Activated CD8-positive, alpha-beta memory T cell treated with anti-CD3 and anti-CD28 coated beads, Interleukin-2, amount 50 U/mL, for 4 hours (primary cell): ENCODE measurements at places on chromosomes 6 and 20.

DNA sequence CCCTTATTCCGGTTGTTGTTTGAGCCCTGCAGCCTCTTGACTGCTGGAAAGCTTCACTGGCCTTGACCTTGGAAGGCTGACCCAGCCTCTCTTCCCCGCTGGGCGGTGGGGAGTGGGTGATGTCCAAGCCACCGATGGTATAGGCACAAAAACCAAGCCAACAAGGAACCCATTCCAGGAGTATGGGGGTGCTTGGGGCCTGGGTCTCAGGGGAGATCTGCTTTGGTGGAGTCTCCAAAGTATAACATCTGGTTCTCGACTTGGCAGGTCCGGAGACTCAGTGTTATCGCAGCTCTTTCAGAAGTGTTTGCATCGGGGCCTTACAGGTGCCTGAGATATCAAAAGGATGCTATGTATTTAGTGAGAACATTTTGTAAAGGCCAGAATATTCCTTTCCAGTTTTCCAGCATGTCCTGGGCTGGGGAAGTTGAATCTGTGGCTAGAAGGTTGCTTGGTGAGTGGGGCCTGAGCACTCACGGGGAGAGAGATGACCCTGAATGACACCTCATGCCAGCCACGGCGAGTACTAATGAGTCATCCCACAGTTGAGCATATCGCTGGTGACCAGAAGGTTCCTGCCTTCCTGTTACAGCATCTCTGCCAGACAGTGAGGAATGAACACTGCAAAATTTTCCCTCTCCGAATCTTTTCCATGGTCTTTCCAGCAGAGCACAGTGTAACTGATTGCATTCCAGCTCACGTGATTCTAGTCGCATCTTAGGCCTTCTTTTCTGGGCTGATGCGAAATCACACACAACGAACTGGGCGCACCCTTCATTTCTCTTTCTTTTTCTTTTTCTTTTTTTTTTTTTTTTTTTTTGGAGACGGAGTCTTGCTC, 133.9 kb downstream of the ZDHHC14 start:
- DNase-seq: no peak

DNA sequence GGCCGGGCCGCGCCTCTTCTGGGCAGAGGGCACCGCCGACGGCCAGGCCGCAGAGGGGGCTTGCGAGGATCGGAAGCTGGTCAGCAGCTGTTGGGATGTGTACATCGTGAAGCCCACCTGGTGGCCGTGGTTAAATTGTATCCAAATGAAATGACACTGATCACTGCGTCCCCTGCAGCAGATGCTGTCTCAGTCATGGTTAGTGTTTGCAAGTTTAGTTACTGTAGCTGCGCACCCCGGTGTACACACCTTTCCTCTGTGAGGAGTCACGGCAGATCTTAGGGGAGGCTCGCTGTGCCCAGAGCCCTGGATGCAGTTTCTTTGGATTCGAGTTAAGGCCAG, 653 bp downstream of the NAA20 start:
- DNase-seq: peak; percentile 17

GRCh38 chr6:136411453-136412354, 122.1 kb upstream of the BCLAF1 start:
- no peak for DNase-seq

DNA sequence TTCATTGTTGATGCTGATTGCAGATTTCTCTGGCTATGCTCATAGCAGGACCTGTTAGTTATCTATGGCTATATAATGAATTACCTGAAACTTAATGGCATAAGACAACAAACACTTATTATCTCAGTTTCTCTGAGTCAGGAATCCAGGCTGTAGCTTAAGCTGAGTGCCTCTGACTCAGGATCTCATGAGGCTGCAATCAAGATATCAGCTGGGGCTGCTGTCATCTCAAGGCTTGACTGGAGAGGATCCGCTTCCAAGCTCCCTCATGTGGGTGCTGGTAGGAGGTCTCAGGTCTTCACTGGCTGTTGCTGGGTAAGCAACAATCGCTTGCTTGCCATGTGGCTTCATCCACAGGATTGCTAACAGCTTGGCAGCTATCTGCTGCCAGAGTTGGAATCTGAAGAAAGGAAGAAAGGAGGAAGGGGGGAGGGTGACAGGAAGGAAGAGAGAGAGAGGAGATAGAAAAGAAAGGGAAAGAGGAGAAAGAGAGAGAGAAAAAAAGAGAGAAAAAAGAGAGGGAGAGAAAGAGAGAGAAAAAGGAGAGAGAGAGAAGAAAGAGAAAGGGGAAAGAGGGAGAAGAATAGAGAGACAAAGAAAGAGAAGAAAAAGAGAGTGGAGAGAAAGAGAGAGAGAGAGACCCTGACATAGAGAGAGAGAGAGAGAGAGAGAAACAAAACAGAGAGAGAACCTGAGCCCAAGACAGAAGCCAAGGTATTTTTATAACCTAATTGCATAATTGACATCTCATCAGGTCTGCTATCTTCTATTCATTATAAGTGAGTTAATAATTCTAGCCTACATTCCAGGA, 579.0 kb upstream of the BTBD3 start:
- DNase-seq: no peak

DNA sequence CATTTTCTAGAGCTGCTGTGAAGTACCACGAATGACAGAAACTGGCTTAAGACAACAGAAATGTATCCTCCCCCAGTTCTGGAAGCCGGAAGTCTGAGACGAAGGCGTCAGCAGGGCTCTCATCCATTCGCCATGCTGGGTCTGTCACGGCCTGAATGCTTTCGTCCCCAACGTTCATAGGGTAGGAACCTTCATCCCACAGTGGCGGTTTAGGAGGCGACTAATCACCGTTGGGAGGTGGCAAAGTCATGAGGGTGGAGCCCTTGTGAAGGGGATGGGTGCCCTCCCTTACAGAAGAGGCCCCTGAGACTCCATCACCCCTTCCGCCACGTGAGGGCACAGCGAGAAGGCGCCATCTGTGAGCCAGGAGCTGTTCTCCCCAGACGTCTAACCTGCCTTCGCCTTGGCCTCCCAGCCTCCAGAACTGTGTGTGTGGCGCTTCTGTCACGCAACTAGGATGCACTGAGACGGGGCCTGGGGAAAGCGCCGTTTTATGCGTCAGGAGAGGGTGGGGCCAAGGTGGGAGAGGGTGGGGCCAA, 250.3 kb downstream of the TTLL2 start:
- no peak for DNase-seq

GRCh38 chr6:149904661-149905370, 6.9 kb upstream of the RAET1E start:
- DNase-seq: no peak

GRCh38 chr6:102390541-102390940, 997.0 kb downstream of the GRIK2 start:
- DNase-seq: no peak
